ENCODE measurements at places on chromosomes 3 and 15.

GRCh38 chr3:23468203-23468602, 265.1 kb downstream of the UBE2E2 start:
- DNase-seq, result no peak

- no peak for DNase-seq
Measured at GRCh38 chr15:57694279-57694678, 12.2 kb upstream of the POLR2M start.

DNA sequence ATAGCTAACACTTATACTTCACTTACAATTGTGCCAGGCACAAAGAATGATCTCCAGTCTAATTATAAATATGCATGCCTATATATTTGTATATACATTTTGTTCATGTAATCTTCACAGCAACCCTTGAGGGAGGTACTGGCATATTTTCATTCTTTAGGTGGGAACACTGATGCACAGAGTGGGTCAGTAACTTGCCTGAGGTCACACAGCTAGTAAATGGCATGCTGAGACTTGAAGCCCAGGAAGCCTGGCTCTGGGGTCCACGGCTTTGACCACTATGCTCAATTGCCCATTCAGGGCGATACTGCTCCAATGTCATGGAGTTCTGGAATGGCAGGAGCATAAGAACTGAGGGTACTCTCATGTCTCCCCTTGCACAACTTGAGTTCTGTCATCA, 139.8 kb downstream of the SHQ1 start:
- DNase-seq, result no peak

DNA sequence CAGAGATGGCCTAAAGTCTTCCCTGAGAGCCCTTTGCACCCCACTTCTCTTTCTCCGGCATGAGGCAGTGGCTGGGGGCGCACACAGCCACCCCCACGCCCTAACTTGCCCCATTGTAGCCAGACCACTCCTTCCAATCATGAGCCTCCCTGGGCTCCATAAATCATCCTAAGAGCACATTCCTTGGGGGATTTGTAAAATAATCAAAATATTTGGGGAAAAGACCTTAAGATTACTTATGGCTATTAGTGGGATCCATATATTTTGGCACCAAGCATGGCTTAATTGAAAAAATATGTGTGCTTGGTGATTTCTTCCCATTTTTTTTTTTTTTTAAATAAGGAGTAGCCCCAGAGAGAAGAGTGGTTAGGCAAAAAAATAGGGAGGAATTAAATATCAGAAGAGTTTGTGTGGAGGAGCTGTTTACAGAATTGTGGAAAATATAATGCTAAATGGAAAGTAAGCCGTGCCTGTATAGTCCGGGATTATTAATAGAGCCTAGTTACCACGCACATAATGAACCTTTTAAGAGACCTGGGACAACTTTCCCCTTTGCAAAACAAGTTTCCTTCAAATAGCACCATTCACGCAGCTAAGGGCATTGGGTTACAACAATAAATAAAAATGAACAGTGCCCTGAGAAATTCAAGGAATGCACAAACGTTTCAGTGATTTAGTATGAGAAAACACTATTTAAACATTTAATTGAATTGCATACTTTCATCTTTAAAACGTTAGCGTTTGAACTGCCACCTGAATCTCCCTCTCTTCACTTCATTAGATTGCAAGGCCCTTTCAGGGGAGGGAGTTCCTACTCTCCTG, 46.1 kb downstream of the SMAD6 start:
- no peak for DNase-seq

DNA sequence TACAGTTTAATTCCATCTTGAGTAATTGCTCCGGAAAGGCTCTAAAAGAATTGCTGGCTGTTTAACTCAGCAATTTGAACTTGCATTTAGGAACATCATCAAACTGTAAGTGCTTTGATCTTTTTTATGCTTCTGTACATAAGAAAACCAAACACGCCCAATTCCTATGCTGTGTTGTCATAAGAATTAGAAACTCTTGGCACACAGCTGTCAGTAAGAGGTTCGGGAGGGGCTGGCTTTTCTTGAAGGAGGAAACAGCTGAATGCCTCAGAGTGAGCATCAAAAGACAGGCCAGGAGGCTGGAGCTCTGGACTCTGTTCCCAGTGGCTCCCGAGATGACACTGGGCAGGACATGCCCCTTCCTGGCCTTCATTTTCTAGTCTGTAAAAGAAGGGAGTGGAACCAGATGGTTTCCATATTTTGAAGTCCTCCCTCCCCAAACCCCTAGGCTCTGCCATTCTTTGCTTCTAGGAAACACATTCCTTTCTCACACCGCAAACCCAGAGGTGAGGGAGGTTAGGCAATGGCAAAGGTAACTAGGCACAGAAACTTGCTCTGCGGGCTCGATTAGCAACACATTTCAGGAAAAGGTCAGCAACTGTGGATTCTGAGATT, 73.7 kb upstream of the DLG1 start:
- DNase-seq, result no peak

DNA sequence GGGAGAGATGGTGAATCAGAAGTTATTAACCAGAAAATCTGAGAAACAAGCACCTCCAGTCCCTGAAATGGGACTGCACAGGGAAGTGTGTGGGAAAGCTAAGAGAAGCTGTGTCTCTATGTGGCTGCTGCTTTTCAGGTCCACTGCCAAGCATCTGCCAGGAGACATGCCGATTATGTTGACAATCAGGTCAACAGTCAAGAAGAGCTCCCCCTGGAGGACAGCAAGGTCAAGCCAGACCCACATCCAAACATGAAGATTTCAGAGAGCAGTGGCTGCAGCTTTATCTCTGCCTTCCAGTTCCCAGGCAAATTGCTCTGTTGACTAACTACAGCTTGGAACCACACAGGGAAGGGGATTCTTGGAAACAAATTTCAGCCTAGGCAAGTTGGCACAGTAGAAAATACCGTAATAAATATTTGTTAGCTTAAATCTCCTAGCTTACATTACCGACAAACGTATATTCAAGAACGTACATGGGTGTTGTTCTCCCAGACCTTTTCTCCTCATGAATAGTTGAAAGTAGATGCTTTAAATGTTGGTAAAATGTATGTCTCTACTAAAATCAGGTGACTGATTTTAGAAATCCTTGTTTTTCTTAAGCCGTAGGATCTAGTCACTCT, 394.5 kb upstream of the RARB start:
- DNase-seq, result no peak

GRCh38 chr3:143232981-143233380, 113.4 kb downstream of the CHST2 start:
- no peak for DNase-seq

DNA sequence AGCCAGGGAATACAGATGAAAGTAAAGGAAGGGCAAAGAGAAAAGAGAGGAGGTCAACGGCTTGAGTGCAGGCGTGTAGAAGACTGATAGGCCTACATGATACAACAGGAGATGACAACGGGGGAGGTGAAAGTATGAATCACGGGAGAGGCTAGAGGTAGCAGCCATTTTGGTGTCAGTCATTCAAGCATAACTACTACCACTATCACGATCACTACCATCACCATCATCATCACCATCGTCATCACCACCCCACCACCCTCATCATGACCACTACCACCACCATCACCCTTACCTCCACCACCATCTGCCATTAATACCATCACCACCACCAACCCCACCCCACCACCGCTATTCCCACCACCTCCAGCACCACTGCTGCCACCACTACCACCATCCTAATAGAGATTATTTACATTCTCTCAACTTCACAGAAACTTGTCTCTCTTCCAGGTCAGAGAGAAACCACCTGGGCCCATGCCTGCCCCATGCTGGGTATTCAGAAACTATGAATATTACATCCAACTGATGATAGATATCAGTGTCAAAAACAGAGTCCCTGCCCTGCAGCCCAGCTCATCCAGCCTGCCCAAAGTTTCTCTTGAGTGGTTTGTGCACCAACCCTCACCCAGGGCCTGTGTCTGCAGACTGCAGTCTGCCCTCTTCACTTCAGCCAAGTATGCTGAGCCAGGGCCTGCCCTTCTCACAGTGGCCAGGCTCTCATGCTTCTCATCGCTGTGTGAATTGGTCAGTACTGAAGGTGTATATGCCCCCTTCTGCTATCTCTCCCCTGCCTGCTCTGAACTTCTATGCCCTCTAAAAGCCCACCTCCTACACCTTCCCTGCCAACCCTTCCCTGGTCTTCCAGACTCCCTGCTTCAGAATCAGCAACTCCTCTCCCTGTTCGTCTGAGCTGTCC, 215.6 kb upstream of the TLE3 start:
- DNase-seq, result no peak

DNA sequence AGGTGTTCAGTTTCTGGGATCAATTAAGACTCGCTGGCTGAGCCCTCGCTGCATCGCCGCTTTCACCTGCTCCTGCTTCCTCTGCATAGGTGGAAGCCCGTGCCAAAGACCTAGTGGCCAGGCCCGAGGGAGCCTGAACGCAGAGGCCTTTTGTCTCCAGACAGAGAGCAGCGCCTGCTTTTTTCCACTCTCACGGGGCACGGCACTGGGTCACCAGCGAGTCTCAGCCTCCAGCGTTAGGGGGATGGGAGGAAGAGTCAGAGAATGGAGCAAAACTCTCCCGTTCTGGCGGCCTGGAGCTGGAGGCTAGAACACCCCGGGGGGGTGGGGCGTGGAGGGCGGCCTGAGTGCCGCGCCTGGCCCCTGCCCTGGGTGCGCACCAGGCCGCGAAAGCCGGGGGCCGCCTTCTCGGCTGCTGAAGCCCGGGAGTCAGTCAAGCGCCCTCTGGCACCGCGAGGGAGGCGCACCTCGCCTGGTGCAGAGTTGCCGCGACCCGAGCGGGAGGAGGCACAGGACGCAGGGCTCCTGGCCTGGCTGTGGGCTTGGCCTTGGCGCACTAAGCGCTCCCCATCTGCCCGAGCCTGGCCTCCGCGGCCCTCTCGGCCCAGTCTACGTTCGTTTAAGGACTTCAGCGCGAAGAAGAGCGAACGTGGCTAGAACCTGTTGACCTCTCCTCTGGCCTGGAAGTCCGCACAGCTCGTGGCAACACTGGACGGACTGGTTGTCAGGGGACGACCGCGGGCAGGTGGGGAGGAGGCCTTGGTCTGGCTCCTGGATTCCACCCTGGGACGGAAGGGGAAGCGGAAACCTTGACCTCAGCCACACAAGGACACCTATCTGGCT, 21.5 kb downstream of the NR2F2 start:
- no peak for DNase-seq

- peak; percentile 27 for DNase-seq
Measured at GRCh38 chr15:55434989-55435825, 26.9 kb downstream of the PIERCE2 start.

GRCh38 chr3:81728766-81729544, 32.5 kb downstream of the GBE1 start:
- no peak for DNase-seq

- no peak for DNase-seq
Measured at GRCh38 chr15:96600350-96600749, 269.9 kb downstream of the NR2F2 start.

DNA sequence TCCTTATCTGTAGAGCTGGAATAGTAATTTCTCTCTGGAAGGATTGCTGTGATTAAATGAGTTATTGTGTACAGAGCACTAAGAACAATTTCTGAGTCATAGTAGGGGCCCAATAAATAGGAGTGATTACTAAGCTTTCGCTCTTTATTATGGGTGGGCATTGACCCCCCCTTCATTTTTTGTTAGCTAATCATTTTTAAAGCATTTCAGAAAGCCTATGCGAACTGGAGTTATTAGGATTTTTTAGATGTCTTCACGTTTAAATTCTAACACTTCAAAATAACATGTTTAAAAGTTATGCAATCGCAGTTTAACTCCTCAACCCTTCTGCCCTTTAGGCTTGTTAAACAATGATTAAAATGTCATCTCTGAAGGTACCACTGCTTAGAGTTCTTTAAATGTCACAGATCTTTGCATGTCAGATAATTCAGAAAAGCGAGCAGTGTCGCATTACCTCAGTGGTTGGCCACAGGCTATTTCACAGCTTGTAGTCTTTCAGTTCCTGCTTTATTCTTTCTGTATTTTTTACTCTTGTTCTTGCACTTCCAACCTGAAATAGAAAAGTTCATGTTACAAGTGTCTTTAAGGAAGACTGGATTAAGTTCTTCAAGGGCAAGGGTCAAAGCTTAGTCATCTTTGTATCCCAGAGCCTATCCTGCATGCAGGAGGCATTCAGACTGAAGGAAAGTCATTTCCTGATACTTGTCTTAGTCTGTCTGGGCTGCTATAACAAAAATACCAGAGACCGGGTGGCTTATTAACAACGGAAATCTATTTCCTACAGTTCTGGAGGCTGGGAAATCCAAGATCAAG, 102.9 kb downstream of the FNDC3B start:
- no peak for DNase-seq

GRCh38 chr3:186946756-186947375, 16.5 kb downstream of the ST6GAL1 start:
- DNase-seq, result no peak

GRCh38 chr15:35702946-35703495, 157.1 kb upstream of the DPH6 start:
- DNase-seq, result no peak

- no peak for DNase-seq
Measured at GRCh38 chr3:20523293-20523692, 337.3 kb upstream of the SGO1 start.

- DNase-seq, result no peak
Measured at GRCh38 chr3:143249014-143249413, 129.4 kb downstream of the CHST2 start.
